ENCODE measurements at places on chromosomes 4 and X.
A peak's percentile ranks its signal among the peaks of the same experiment; 100 is the strongest.

DNA sequence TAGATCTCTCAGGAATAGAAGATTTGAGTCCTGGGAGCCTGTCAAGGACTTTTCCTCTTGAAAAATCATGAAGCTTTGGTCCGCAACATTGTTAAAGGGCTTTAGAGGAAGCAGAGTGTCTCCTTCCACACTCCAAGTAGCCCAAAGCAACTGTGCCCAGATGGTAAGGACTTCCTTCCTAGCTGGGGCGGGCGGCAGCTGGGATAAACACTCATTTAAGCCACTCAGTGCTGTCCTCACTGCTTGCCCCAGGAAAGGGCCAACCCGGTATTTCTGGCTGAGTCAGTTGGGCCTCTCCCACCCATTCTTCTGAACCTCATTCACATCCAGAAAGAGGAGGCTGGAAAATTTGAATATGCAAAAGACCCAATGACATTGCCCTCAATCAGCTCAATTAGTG lies 144.3 kb downstream of the CHIC2 start:
- DNase-seq, result no peak

- DNase-seq, result no peak
Observed at GRCh38 chr4:176357359-176358082, 37.8 kb downstream of the SPCS3 start.

DNA sequence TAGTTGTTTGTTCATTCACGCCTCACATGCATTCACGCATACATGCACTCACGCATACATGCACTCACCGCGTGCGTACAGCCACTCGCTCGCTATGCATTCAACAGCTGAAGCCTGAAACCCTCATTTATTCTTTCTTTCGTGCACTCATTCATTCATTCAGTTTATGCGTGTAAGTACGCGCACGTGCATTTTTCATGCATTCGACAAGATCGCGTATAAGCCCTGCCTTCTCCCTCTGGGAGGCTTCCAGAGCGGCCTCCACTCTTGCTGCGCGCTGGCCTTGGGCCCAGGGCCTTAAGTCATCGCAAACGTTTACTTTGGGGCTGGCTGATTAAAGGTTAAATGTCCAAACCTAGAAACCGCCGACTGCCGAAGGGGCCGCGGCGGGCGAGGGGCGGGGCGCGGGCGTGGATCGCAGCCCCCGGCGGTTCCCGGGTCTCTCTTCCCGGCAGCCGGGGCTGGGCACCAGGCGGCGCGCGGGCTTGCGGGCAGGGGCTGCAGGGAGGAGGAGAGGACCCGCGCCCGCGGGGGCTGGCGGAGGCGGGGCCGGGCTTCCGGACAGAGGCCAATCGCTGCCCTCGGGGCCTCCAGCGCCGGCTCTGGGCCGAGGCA lies at the start of gene GYG2:
TSS of gene GYG2 (plus strand) at position 587 of the 615 bp plus-strand sequence. CDS start 1,259 bp downstream, outside the sequence.
- DNase-seq, result peak; percentile 10

DNA sequence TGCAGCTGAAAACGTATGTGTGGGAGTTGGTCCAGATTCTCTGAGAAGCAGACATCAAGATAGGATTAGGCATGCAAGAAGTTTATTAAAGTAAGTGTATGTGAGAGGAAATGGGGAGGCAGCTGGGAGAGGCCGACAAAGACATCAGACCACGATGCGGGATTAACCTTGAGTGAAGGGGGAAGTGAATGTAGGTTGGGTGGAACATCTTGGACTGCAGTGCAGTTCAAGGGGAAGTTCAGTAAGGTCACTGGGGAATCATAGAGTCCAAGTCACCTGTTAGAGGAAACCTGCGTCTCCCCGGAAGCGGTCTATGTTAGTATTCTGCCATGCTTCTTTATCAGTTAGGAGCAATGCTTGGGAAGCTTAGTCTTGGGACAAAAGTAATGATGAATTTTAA lies 22.0 kb downstream of the CXCL8 start:
- no peak for DNase-seq

- no peak for DNase-seq
Observed at GRCh38 chrX:30085571-30085970, 129.8 kb upstream of the MAGEB2 start.

GRCh38 chr4:83013902-83014301 lies 3.3 kb upstream of the LIN54 start:
- no peak for DNase-seq

DNA sequence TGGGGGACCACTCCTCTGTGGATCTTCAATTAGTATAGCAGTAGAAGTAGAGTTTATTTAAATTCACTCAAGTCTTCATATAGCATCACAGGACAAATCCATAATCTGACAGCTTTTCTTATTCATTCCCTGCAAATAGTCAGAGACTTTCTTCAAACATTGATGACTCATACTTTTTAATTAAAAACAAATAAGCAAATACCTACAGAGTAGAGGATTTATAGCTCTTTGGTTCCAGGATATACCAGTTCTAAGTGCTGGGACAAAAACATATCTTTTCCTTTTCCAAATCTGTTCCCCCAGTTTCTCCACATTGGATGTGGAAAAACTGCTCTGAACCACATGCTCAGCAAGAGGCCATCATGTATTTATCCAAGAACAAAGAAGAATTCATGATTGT lies 24.1 kb downstream of the EMCN start:
- no peak for DNase-seq

- DNase-seq, result no peak
Observed at GRCh38 chr4:80252427-80252826, 14.0 kb upstream of the FGF5 start.

- DNase-seq, result no peak
Observed at GRCh38 chrX:65681810-65682209, 14.4 kb downstream of the MSN start.

DNA sequence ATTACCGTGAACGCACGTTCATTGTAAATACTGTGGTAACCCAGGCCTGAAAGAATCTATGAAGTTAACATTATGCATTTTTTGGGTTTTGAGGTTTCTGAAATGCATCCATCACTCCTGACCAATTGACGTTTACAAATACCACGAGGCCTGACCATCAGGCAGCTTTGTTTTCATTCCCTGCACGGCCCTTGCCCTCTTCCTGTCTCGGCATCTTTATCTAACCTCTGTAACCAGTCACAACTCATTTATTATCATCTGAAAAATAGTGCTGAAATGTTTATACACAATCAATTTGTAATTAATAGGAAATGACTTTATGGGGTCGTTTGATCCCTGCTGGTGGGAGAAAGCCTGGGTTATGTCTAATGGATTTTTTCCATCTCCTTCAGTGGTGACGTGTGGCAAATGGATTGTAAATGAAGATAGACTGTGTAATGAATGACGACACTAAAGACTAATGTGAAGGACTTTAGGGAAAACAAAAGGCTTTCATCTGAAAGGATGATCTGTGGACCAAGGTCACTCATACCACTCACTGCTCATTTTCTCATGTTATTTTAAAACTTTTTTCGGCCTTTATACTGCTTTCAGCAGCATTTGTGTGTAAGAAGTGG lies 102.7 kb upstream of the SORBS2 start:
- peak; percentile 64 for DNase-seq

- DNase-seq, result no peak
Observed at GRCh38 chr4:40617872-40618271, 11.8 kb downstream of the RBM47 start.

- no peak for DNase-seq
Observed at GRCh38 chr4:55926610-55927009, 22.1 kb upstream of the CEP135 start.

- DNase-seq, result peak; percentile 77
Observed at GRCh38 chr4:153114771-153115321, 89.4 kb upstream of the TRIM2 start.

DNA sequence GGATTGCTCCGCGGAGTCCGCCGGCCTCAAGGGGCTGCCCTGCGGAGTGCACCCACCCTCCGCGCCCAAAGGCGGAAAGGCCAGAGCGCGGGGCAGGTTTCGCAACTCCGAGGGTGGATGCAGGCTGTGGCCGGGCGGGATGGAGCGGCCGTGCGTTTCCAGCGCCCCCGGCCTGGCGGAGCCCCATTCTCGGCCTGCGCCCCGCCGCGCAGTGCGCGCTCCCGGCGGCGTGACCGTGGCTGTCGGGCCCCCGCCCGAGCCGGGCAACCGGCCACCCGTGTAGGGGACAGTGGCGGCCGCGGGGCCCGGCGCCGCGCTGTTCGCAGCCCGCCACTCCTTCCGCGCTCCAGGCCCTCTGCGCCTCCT lies 331 bp downstream of the SETD7 start:
- no peak for DNase-seq

GRCh38 chr4:40238700-40239548 lies 42.1 kb downstream of the RHOH start:
- DNase-seq, result no peak

- DNase-seq, result no peak
Observed at GRCh38 chrX:139766545-139766983, 58.6 kb upstream of the MCF2 start.

DNA sequence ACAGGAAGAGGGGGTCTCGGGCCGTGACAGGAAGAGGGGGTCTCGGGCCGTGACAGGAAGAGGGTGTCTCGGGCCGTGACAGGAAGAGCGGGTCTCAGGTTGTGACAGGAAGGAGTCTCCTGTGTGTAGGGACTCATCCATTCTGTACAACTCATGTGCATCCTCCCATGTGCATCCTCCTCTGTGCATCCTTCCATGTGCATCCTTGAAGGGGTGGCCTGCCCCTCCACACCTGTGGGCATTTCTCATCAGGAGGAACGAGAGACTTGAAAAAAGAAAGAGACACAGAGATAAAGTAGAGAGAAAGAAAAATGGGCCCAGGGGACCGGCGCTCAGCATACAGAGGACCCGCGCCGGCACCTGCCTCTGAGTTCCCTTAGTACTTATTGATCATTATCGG lies 30.2 kb upstream of the PLCXD1 start:
- DNase-seq, result no peak

DNA sequence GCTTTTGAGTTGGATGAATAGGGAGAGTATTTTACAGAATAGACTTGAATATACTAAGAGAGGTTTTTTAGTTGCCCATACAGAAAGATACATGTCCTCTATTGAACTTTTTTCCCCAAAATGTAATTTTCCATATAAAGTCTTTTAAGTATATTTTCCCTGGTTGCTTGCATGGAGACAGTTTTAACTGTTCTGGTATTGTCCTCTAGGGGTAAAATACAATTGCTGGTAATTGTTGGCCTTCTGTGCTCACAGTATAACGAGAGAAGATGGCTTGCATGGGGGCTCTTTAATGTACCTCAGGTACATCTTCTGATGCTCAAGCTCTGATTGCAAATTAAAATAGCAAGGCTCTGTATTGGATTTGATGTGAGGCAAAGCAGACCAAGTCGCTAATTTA lies 136.1 kb downstream of the ARX start:
- no peak for DNase-seq

- DNase-seq, result no peak
Observed at GRCh38 chrX:66200050-66200664, 36.1 kb downstream of the HEPH start.

DNA sequence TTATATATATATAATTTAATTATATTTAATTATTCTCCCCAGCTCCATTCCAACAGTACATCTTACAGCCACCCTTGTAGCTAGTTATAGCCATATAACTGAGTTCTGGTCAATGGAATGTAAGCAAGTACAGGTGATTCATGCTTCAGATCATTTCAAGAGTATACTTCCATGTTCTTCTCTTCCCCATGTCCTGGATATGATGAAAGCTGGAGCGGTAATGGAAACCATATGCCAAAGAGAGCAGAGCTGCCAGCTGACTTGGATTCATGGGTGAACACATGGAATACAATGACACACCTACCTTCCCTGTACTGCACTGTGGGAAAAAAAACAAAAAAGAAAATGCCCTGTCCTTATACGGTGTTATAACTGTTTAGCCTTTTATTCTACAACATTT lies 17.5 kb upstream of the CORIN start:
- no peak for DNase-seq

- no peak for DNase-seq
Observed at GRCh38 chr4:47373174-47373573, 90.3 kb downstream of the COMMD8 start.

DNA sequence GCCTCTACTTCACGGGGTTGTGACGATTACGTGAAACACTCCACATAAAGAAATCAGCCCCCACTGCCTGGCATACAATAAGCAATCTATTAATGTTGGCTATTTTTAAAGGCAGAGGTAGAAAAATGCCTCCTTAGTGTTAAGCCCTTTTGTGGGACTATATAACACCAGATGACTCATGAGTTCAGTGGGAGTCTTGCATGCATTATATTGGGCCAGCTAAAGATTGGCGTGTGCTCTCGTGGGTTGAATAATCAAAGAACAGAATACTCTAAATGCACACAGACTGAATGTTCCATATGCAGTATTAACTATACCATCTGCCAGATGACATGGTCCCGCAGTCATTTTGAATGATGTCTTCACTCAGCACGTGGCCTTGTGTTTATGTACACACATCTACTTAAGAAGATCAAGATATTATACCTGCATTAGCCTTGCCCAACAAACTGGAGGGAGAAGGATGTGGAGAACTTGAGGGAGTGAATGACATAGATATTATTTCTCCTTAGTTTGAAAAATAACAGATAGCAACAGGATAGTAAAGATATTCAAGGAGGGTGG lies 85.0 kb upstream of the MYOZ2 start:
- DNase-seq, result no peak

DNA sequence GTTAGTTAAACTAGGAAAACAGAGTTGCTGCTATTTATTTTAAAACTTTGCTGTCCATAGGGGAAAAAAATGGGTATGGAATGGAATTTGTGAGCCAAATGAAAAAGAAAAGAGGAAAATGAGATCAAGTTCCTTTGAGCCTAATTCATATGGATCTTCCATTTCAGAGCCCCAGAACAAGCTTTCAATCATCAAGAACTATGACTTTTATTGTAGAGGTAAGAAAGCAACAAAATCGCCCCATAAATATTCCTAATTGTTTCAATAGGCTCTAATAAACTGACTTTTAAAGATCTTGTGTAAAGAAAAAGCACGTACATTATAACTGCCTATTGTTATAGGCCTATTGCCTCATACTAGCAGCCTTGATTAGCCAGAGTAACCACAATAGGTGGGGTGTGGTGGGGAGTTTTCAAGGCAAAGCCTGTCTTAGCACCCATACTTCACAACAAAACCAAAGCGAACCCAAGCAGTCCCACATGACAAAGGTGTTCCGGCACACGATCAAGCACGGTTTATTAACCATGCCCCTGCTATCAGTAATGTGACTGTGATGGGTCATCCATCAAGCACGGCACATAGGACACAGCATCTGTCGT lies 44.4 kb downstream of the RBM47 start:
- DNase-seq, result no peak

DNA sequence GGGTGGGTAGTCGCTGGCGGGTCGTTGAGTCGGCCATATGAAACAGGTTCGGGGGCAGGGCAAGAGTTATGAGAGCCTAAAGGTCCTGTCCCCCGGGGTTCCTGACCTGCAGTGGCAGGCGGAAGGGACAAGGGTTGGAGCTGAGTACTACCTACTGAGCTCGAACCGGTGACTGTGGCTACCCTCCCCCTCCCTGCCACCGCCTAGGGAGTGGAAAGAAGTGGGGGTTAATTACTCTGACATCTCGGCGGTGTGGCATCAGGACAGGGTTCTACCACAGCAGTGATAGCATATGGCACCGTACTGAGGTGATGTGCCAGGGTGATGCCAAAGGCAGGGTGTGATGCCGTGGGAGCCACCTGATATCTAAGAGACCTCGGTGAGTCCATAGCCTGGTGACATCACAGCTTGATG lies 307 bp downstream of the ATG4A start:
- no peak for DNase-seq
